ENCODE measurements at places on chromosomes 7 and 10. TPM values are rescaled to one million over a fixed set of nuclear protein-coding genes. Genes with fewer than 3 reads are reported as not detected.

The DDX50 gene
- 62.8 TPM for total RNA-seq

The CFAP46 gene
- 0.16 TPM for total RNA-seq

The ADIRF gene
- total RNA-seq, result not detected

GRCh38 chr7:47647918-47648250 is 66.0 kb upstream of the TNS3 start:
- H3K4me3 ChIP-seq, result no peak overlapping the region
- H3K27me3 ChIP-seq, result no peaks in the 10 kb centered on the region
- no peak overlapping the region for H3K27ac ChIP-seq
- peaks cover 17% of the 10 kb centered on the region for H3K4me1 ChIP-seq
- no peak for DNase-seq

DNA sequence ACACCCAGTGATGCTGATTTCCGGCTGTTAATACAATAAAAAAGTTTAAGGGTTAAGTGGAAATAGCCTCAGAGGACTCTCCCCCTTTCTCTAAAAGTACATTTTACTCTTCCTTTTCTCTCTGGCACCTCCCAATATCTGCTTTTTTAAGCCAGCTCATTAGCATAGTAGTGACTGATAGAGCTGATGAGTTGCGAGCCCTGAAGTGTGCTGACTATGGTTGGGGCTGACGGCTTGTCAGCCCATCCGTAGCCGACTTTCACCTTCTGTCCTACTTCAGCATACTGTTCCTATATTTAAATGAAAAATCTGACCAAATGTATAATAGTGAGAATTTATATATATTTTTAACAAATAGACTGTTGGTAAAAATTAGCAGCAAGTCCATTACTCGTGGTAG is 80.0 kb downstream of the SHH start:
- no peak overlapping the region for H3K27ac ChIP-seq
- peaks cover 55% of the 10 kb centered on the region for H3K4me1 ChIP-seq
- no peaks in the 10 kb centered on the region for H3K36me3 ChIP-seq
- no peak for DNase-seq
- H3K4me3 ChIP-seq, result no peak overlapping the region

DNA sequence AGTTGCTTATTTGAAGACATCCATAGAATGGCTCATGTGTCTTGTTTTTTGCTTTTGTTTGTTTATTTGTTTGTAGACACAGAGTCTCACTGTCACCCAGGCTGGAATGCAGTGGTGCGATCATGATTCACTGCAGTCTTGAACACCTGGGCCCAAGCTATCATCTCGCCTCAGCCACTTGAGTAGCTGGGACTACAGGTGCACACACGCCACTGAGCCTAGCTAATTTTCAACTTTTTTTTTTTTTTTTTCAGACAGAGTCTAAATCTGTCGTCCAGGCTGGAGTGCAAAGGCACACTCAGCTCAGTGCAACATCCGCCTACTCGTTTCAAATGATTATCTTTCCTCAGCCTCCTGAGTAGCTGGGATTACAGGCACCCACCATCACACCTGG is 83.3 kb upstream of the KLF6 start:
- H3K36me3 ChIP-seq, result no peaks in the 10 kb centered on the region
- H3K27me3 ChIP-seq, result no peaks in the 10 kb centered on the region
- DNase-seq, result no peak
- H3K27ac ChIP-seq, result peak overlapping the region; percentile 99
- H3K4me1 ChIP-seq, result peaks cover 91% of the 10 kb centered on the region

DNA sequence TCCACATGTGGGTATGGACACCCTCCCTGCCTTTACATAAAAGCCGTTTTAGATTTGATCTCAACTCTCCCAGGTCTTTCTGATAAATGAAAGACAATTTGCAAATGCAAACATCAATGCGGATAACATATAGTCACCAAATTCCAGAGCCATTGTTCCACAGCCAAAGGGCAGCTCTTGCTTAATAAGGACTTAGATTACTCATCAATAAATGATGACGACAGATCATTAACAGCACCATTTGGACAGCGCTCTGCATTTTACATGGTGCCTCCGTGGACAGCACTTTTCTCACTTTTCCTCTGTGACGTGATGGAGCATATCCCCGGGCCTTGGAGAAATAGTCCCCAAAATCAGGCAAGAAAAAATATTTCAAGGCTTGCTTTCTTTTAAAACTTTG is 370.3 kb upstream of the CELF2 start:
- H3K27me3 ChIP-seq, result peaks cover 13% of the 10 kb centered on the region
- H3K4me3 ChIP-seq, result no peak overlapping the region
- no peak for DNase-seq
- H3K4me1 ChIP-seq, result no peaks in the 10 kb centered on the region

- H3K27ac ChIP-seq, result no peak overlapping the region
- no peaks in the 10 kb centered on the region for H3K36me3 ChIP-seq
- no peak for DNase-seq
- no peaks in the 10 kb centered on the region for H3K27me3 ChIP-seq
- no peak overlapping the region for H3K4me3 ChIP-seq
- H3K4me1 ChIP-seq, result peaks cover 8% of the 10 kb centered on the region
These were observed 33.3 kb downstream of the GET4 start for GRCh38 chr7:909358-910329.

- DNase-seq, result no peak
- H3K27me3 ChIP-seq, result no peaks in the 10 kb centered on the region
- no peaks in the 10 kb centered on the region for H3K36me3 ChIP-seq
- H3K4me3 ChIP-seq, result no peak overlapping the region
These were observed 4.6 kb downstream of the CRYGN start for GRCh38 chr7:151435103-151435916.

DNA sequence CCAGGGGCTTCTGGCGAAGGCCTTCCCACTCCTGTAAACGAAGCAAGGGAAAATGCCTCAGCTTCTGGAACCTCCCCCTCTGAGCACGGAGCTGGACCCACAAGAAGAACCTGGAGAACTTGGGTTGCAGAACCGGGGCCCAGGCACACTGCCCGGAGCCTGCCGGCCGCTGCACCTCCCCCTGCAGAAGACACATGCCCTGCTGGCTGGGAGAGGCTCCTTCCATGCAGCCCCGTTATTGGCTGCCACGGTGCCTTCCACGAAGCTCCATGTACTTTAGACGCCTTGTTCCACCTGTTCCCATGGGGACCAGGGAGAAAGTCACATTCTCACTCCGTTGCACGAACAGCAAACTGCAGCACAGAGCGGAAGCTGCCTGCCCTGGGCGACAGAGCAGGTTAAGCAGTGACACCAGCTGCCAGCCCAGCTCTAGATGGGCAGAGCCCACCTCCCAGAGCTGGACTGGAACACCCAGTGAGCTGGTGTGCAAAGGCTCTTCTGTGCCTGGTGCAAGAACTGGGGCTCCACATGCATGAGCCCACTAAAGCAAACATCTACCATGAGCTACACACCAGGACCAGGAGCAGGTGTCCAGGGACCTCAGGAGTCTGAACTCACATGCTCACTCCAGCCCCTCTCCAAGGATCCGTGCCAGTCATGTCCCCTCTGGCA is 70.1 kb downstream of the TNS3 start:
- DNase-seq, result no peak
- no peaks in the 10 kb centered on the region for H3K36me3 ChIP-seq
- H3K4me1 ChIP-seq, result no peaks in the 10 kb centered on the region
- H3K27me3 ChIP-seq, result no peaks in the 10 kb centered on the region

- no peak overlapping the region for H3K4me3 ChIP-seq
- no peak overlapping the region for H3K27ac ChIP-seq
- DNase-seq, result peak; percentile 45
These were observed 34.6 kb downstream of the TRIM8 start for GRCh38 chr10:102678842-102679289.

All from activated T-cell treated with anti-CD3 and anti-CD28 coated beads, Interleukin-2, amount 50 U/mL, for 72 hours (primary cell).